T-helper 2 cell (primary cell): ENCODE measurements at places on chromosomes 1 and 21.
A peak's percentile ranks its signal among the peaks of the same experiment; 100 is the strongest.

GRCh38 chr1:7046314-7046713, 261.1 kb downstream of the CAMTA1 start:
- no peak for DNase-seq

GRCh38 chr1:172394141-172394751, 26.2 kb upstream of the C1orf105 start:
- no peak for DNase-seq

GRCh38 chr21:36323032-36323431, 3.0 kb downstream of the MORC3 start:
- peak; percentile 43 for DNase-seq

DNA sequence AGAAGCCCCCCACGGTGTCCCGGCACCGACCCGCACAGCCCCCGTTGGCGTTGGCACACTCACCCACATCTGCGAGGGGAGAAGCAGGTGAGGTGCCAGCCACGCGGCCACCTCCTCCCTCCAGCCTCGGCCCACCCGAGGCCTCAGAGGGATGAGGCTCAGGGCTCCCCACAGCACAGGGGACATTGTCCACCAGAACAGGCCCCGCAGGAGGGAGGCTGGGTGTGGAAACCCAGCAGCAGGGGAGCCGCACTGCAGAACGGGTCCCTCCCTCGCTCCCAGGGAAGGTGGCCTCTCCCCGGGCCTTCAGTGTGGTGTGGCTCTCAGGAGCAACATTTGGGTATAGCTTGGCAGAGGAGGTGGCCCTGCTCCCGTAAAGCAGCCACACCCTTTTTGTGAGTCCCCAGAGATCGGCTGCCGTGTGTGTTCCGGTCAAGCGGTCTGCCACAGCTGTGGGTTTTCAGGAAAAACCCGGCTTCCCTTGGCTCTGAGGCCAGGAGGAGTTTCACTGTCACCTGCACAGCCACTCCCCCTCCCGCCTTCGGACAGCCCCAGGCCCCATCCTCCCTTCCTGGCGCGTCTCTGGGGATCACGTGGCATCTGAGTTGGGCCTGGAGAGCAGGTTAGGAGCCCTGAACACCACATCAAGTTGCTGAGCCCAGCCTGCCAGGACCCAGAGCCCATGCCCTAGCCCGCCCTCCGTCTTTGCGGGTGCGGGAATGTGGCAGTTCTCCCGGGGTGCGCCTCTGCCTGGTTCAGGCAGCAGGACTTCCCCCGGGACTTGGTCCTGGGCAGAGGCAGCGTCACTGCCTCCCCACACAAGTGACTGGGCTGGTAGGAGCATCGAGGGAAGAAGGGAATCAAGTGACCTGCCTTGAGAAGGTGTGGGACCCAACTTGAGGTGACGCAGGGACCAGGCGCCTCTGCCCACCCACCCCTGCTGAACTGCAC, 64.0 kb downstream of the MEGF6 start:
- no peak for DNase-seq

DNA sequence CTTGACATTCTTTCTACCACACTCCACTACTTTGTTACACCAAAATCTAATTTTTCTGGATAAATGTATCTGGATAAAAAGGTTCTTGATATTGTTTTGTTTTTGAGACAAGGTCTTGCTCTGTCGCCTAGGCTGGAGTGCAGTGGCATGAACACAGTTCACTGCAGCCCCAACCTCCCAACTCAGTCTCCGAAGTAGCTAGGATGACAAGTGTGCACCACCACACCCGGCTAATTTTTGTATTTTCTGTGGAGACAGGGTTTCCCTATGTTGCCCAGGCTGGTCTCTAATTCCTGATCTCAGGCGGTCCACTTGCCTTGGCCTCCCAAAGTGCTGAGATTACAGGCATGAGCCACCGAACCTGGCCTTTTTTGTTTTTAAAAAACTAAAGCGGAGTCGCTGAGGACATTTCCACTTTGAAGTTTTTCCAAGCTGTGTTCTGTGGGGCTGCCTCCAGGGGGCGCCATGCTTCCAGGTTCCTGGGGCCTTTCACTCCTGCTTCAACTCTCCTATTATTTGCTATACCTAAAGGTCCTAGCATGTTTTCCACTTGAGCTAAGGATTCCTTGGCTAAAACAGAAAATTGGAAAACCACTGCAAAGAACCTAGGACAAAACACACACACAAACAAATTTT, 14.1 kb upstream of the NCMAP start:
- DNase-seq: no peak

DNA sequence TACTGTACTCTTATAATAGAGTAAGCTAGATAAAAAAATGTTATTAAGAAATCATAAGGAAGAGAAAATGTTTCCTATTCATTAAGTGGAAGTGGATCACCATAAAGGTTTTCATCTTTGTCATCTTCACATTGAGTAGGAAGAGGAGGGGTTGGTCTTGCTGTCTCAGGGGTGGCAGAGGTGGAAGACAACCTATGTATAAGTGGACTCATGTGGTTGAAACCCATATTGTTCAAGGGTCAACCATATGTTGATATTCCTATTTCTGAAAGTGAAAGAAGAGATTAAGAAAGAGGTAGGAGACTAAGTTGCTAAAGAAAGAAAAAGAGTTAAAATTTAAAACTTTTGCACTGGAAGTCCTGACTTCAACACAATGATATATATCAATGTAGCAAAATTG, 4.9 kb upstream of the ZP4 start:
- DNase-seq: no peak

DNA sequence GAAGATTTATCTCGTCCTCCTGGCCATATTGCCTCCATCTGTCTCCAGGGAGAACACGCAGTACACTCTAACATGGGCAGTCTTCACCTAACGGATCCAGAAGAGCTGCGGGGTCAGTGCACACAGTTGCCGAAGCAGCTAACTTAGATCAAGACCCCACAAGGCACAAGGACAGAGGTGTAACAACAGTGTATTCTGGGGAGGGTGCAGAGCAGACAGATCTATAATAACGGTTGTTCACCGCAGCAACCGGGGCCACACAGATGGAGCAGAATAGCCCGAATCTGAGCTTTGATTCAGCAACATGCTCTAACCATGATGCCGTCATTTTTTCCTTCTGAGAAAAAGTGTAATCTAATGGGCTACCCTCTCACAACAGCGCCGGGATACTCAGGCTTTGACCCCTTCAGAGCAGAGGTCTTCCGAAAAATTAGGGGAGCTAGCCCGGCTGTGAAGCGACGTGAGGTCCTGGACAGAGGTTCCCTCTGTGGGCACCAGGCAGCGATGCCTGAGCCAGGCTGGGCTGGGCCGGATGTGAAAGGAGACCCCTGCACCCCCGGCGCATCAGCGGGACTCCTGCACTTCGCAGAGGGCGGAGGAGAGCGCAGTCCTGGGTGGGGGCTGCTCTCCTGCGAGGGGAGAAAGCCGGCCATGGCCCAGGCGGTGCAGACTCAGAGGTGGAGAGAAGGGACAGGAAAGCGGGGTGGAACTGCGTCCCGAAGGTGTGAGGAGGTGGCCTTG, 57.5 kb downstream of the BCL9 start:
- DNase-seq: peak; percentile 20

DNA sequence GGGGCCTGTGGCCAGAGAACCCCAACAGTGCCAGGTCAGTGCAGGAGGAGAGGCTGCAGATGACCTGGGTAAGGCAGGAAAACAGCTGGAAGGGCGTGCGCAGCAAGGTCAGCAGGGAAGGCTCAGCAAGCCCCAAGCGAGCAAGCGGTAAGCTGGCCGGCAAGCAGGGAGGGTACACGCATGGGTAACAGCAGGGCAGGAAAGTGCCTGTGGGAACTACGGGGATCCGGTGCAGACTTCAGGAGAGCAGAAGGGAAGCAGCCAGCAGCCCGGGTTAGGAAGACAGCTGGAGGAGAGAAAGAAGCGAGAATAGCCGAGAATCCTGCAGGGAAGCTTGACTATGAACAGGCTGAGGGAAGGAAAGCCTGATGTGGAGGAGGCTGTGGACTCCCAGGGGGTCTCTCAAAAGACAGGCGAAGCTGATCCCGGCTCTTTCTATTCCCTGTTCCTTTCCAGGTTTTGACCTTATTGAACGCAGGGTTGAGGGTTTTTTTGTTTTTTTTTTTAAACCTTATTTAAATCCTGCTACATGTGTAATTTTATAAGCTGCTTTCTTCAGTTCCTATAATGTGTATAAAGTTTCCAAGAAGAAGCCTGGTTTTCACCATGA, 20.9 kb downstream of the UMODL1 start:
- no peak for DNase-seq

GRCh38 chr1:243507672-243508302, 251.9 kb downstream of the SDCCAG8 start:
- no peak for DNase-seq

DNA sequence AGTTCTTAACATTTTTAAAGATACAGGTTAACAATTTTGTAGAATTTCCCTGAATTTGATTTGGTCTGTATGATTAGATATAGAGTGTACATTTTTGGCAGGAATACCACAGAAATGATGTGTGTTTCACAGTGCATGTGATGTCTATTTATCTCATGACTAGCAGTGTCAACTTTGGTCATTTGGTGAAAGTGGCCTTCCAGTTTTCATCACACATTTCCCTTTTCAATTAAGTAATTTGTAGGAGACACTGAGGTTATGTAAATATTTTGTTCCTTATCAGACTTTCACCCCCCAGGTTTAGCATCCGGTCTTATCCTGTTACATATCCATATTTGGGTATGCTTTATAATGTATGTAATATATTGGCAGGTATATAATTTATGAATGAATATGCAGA, 41.8 kb downstream of the MAP3K7CL start:
- DNase-seq: no peak

DNA sequence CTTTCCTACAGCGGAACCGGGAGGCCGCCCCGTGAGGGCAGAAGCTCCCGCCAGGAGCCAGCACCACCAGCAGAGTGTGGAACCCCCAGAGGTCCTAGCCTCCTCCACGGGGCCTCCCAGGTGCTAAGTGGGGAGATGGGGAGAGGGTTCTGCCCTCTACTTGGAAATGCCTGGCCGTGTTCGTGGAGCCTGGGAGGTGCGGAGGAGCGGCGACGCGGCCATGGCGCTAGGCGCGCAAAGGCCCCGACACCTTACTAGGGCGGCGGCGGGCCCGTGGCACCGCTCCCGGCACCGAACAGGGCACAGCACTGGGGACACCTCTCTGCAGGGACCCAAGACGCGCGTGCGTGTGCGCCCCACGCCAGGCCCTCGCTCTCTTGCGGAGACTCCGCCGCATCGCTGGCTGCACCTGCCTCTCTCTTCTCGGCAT, 1.3 kb upstream of the CACNA1E start:
- no peak for DNase-seq

DNA sequence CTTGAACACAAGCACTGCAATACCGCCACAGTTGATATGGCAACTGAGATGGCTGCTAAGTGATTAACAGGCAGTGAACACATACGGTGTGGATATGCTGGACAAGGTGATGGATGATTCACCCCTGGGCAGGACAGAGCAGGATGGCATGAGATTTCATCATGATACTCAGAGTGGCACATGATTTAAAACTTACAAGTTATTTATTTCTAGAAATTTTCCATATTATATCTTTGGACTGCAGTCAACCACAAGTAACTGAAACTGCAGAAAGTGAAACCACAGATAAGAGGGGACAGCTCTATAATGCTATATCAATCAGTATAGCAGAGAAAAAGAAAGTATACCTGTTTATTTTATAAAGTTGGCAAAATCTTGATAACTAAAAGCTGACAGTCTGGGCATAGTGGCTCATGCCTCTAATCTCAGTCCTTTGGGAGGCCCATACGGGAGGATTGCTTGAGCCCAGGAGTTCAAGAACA, 47.9 kb downstream of the PHACTR4 start:
- DNase-seq: no peak

DNA sequence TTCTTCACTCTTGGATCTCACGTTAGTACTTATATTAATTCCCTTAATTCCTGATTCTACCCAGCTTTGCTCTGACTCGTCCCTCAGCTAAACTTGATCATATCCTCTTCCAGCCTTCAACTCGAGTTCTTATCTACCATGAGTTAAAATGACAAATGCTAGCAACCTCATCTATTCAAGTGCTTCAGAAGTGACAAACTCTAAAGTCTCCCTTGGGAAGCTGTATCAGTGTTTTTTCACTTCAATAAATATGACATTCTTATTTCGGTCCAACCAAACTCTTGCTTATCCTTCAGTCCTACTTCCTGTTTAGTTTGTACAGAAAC, 75.3 kb downstream of the FOXJ3 start:
- no peak for DNase-seq

DNA sequence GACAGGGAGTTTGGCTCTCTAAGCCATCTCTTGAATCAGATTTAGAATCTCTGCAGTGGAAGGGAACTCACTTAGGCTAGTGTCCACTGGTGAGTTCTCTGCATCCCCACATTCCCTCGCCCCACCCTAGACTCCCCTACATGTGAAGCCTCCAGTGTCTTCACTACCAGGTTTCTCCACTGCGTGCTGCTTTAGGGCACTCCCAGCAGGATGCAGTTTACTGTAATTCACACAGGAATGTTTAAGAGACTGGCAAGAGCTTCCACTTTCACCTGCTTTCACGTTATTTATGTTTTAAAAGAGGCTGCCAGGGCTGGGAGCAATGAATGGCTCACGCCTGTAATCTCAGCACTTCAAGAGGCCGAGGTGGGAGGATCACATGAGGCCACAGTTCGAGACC, 60.2 kb downstream of the KAZN start:
- no peak for DNase-seq

- no peak for DNase-seq
These were observed 48.6 kb downstream of the TMPRSS15 start for GRCh38 chr21:18354947-18355346.

DNA sequence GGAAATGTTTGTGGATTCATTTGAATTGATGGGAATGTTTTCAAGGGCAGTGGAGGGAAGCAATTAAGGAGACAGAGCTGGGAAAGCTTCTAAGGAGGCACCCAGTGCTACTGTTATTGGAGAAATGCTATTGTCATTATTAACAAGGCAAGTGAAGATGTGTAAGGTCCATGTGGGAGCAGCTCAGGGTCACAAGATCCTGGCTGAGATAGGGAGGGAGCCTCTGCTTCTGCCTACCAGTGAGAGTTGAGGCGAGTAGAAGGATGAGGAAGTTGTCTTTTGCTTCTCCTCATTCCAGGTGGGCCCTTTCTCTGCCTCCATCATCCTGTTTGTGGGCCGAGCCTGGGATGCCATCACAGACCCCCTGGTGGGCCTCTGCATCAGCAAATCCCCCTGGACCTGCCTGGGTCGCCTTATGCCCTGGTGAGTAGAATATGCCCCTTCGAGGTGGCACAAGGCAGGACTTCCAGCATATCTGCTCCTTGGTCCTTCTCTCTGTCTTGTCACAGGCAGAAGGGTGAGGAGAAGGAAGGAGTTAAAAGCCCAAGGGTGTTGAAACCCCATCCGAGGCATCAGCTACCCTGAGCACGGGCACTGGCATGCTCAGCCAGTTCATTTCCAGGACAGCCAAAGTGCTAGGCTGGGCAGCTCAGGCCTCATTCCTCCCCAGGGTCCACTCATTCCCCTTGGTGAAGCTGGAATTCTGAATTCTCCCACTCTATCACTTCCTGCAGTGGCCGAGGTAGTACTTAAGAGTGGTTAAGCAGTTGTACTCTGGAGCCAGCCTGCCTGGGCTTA, 3.7 kb downstream of the MFSD2A start:
- DNase-seq: no peak

GRCh38 chr1:175073633-175074032, 6.0 kb downstream of the TNN start:
- DNase-seq: no peak

DNA sequence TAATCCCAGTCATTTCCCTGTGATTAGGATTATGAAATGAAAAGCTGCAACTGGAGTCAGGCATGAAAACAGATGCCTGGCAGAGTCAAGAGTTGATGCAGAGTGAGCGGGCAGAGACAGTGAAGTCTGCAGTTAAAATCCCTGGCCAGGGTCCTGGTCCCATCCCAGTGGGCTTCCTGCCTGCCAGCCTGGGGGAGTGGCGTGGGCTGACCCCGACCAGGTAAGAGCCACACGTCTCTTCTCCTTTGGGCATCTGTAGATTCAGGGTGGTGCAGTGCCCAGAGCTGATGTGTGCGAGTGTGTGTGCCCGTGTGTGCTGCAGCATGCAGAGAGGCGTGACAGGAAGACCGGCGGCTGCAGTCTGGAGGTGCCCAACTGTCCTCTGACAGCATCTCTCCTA, 6.2 kb upstream of the KIAA1614 start:
- DNase-seq: no peak
